ENCODE measurements at places on chromosomes 4 and X.
A peak's percentile ranks its signal among the peaks of the same experiment; 100 is the strongest.

- DNase-seq, result no peak
Observed at GRCh38 chr4:153117554-153117953, 86.7 kb upstream of the TRIM2 start.

DNA sequence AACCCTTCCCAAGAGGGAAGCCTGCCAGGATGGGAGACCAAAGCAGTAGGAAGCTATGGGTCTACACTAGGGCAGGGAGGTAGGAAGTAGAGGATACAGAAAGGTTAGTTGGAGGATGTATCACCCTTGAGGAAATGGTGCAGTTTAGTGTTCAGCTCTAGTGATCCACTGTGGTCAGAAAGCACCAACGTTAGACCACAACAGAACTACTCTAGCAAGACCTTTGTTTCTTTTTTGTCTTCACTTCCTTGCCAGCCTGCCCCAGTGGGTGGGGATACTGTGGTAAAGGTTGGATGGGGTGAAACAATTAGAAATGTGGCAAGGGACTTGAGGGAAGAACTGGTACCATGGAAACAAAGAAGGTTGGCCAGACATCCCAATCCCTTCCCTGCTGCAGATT, 83.3 kb downstream of the DDIT4L start:
- DNase-seq, result no peak

DNA sequence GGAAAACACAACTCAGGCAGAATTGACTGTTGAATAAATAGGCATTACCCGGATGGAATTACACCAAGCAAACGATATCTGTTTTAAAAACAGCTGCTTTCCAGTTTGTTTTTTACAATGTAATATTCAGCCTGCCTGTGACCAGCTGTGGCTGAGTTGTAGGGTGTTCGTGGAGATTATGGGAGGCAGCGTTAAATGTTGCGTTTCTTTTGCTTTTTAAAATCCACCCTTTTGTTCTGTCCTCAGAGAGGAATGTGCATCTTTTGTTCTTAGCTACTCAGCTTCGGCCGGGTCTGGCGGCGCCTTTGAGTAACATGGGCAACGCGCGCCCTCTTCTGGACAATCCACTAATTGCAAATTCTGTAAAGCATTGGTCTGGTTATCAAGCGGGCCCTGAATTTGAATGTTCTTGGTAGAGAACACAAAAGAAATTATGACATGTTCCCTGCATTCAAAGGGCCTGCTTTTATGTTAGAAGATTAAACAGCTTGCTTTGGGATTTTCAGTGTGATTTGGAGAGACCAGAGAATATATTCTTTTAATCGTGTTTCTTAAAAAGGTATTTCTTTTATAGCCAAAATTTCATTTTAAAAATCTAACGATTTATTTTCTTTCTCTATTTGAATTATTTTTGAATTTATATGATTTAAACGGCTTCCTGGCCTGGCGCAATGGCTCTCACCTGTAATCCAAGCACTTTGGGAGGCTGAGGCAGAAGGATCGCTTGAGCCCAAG, 76.3 kb upstream of the TRIM2 start:
- DNase-seq, result peak; percentile 79

DNA sequence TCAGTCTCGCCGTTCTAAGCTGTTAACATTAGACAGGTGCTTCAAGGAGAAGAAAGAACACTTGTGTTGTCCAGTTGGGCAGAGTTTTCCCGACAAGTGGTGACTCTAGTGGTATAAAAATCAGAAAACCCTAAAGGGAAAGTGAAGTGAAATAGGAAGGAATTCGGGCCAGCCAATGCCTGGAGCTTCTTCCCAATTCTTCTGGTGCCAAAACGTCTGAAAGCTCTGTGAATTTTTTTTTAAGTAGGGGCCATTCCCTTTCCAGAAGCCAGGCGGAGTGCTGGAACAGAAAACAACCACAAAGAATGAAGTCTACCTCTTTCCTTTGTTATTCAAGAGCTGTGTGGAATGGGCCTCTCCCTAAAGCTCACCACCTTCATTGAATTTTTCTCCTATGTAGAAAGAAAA, 43.1 kb upstream of the PPARGC1A start:
- DNase-seq, result no peak

DNA sequence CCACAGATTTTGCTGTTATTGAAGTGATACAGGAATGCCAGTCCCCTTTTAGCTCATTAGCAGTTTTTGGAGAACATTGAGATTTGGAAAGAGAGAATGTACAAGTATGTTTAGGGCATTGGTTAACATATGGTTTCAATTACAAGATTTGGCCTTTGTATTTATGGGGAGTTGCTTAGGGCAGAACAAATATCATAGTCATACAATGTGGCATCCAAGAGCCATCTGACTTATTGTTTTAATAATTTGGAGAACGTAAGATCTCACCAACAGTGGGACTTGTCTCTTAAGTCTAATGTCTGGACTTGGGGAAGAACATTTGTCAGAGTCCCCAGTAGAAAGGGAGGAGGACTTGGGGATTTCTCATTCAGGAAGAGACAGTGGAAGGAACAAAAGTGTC, 166.1 kb downstream of the STK32B start:
- DNase-seq, result no peak
